Pons (tissue), 1 donor: ENCODE measurements at places on chromosomes 2 and 18.

DNA sequence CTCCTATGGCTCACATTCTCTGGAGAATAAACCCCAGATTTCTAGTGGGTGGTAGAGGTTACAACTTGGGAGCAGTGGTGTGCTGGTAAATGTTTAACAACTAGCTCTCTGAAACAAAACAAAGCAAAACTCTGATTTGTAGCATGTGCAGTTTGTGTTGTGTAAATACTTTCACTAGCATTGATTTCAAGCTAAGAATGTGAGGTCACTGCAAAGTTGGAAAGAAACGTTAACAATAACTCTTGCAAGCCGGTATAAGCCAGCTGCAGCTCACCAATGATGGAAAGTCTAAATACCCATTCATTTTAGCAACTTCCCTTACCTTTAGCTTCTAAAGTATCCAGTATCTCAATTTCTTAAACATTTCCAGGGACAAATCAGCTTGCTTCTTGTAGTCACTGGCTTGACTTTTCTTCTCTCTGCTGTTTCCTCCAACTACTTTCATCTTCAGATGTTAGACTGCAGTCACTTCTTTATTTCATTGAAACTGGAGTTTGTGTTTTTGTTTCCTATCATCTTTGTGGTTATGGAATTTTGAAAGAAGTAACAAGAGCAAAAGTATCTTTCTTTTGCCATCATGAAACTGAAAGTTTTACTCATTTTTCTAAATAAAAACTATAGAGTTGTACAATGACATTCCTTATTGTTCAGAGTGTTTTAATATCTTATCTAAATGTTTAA lies 140.2 kb downstream of the PLCL1 start:
- DNase-seq, result no peak

DNA sequence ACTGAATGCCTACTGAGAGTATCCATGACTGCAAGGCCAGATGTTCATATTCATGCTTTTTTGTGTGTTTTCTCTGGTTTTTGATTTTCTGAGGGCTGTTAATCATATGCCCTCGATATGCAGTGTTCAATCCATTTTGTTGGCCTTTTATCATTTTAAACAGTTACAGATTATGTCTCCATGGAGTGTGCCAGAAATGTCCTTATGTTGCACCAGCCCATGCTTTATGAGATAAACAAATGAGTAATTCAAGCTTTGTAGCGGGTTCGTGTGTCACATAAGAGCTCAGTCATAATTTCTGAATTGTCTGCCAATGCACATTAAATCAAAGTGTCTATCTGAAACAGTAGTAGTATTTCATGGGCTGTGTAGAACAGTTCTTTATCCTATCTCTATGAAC lies 583.0 kb downstream of the THSD7B start:
- no peak for DNase-seq

DNA sequence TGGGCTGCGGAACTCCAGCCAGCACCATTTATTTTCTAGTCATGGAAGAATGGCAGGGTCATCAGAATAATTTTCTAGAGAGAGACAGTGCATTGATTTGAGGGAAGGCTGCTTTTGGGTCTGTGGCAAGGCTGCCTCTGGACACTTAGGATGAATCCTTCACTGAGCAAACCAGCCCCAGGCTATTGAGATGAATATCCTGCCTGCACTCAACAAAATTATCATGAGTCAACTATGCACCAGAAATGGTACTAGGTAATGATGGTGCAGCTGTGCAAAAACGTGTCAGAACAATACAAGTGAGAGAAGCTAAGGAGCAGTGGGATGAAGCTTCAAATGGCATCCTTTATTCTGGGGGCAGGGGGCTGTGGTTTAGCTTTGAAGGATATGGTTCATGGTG lies 115.8 kb downstream of the SPHKAP start:
- DNase-seq, result no peak

DNA sequence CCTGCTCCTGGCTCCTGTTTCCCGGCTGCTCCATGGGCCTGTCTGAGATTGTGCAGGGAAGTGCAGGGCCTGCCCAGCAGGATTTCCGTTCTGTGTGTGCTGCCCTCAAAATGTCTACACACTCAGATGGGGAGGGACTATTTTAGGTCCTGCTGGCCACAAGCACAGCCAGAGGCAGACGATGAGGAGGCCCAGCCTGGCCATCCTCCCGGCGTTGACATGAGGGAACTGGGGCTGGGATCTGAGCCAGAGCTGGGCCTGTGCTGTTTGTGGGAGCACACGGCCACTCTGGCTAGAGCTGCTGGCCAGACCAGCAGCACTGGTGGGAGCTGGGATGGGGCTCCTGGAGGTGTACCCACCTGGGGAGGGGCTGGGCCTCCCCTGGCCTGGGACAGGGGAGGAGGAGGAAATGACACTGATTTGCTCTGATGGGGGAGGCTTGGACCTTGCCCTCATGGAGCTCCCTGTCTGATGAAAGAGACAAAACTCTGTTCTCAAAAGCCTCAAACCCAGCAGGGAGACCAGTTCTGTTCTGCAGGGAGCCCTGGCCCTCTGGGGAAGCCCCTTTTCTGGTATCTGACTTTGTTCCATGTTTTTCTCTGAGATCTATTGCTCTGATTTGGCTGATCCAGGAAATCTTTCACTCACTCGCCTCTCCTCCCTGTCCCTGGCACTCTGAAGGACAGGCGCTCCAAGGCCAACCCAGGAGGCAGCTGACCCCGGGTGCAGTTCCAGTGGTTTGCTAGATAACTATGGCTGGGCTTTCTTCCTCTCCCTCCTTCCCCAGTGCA lies 161.8 kb downstream of the DYSF start:
- peak; percentile 70 for DNase-seq

GRCh38 chr2:27762951-27763906 lies 8.3 kb upstream of the MRPL33 start:
- DNase-seq, result no peak

GRCh38 chr2:39837856-39838453 lies 58.9 kb upstream of the THUMPD2 start:
- DNase-seq, result no peak

DNA sequence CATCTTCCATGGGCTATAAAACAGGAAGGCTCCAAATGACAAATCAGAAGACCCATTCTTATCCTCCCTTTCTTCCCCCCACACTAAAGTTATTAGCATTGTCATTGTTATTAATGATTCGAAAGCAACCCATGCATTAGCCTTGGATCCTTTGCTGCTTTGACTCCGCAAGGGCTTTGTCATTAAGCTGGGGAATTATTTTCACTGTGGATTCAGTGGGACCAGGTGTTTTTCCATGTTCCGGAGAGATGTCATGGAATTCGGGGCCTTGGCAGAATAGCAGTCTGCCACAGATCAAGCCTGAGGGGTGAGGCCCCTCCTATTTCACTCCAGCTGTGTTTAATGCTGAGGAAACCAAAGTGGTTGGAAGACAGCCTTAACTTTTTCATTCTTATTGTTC lies 357.1 kb downstream of the EN1 start:
- no peak for DNase-seq

- DNase-seq, result no peak
Measured at GRCh38 chr2:235924675-235925063, 243.5 kb downstream of the GBX2 start.

DNA sequence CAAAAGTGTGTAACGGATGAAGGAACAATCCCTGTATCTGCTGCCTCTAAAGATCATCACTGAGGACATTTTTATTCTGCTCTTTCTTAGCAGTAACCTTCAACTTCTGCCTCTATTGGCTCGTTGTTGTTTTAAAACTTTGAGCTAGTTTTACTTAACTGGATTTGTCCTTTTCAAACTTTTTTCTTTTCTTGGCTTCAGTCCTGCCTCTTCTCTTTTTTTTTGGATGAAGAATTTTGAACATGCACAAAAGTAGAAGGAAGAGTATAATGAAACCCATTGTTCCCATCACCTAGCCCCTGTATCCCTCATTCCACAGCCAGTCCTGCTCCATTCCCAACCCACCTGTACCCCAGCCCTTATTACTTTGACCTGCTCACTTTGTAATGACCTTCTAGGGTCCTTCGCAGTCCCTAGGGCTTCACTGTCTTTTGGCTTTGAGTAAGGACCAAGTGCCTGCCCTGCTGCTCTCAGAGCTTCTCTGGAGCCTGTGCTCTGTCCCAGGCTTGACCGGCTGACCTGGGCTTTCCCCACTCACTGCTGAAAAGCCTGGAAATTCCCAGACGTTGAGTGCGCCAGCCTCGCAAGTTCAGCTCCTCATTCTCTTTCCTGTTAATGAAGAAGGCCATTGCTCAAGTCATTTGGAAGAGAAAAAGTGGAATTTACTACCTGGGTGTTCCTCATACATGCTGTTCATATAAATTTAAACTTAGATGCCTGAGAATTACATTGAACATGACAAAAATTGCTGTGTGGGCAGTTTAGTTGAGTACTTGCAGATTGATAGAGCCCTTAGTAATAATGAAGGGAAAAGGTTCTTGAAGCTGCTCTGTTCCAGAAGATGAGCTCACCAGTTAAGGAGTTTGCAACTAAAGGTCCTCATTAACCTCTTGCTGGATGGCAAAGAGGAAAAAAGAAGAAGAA lies 149.3 kb upstream of the ALPP start:
- DNase-seq, result no peak

GRCh38 chr18:13642440-13642827 lies 83.9 kb downstream of the FAM210A start:
- DNase-seq, result no peak

DNA sequence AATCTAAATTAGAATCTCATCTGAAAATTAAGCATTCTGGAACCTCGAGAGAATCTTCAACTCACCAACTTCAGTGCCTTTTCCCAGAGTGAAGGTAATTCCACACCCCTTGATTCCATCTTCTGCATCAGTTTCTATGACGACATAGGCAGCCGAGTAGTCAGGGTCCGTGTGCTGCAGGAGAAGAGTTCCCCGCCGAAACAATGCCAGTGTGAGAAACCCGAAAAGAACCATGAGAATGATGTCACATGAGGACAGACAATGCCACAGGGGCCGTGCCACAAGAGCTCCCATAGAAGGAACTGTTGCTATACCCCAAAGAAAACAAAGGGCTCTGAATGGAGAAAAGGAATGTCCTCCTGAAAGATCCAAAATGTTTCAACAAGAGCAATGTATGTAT lies 6.0 kb downstream of the ENOSF1 start:
- DNase-seq, result peak; percentile 38

DNA sequence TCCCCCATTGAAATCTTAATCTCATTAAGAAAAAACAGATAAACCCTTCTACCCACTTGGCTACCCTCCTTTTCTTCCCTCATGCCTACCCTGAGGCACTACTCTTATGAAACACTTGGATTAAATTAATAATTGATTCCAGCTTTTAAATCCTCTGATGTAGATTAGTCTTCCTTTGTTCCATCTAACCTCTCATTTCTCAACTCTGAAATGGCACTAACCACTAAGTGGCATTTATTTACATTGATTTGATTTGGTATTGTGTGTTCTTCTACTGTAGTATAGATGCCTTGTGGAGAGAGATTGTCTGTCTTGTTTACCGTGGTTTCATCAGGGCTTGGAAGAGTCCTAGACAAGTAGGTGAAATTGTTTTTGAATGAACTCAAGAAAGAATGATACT lies 26.7 kb downstream of the ITGA4 start:
- no peak for DNase-seq

- DNase-seq, result no peak
Measured at GRCh38 chr2:70362661-70363060, 60.8 kb upstream of the FAM136A start.

- no peak for DNase-seq
Measured at GRCh38 chr2:43518181-43518580, 77.7 kb downstream of the THADA start.

DNA sequence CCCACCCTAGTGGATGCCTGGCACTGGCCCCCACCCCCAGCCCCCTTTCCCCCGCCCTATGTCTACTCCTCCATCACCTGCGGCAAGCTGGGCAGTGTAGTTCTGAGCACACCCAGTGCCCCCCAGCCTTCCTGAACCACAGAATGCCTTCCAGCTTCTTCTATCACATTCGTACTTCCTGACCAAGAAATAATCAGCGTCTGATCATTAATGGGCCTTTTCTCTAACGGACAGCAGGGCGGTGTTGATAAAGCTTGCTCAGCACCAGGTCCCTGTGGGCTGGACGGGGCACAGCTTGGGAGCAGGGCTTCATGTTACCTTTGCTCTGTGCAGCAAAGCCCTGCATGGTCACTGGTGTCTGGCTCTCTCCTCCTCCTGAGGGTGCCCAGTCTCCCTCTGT lies 15.4 kb downstream of the UXS1 start:
- no peak for DNase-seq

DNA sequence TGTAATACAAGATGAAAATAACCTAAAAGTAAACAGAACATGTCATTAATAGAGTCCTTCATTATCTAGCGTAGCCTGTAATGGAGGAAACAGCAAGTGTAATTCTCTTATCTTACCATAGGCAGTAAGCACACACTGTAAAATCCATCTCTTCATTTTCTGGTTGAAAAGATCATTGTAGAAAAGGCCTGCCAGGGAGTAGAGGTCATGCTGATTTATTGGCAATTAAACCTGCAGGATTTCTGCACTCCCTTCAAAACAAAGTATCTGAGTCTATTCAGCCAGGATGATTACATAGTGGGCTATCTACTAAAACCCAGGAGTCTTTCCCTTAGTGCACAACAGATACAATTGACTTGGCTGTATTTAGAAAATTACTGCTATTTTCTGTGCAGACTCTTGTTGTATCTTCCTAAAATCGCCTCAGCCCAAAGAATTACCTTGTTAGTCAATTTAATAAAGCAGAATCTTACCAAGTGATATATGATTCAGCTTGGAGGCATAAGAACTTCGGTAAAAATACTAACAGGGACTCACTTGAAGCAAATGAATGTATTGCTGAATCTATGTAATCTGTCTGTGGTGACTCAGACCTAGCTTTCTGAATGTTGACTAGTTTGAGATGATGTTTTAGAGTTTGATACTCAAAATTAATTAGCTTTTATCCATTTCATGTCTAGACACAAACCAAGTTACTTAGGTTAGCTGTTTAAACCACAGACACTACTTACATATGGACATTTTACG lies 250.4 kb upstream of the STON1 start:
- DNase-seq, result no peak

DNA sequence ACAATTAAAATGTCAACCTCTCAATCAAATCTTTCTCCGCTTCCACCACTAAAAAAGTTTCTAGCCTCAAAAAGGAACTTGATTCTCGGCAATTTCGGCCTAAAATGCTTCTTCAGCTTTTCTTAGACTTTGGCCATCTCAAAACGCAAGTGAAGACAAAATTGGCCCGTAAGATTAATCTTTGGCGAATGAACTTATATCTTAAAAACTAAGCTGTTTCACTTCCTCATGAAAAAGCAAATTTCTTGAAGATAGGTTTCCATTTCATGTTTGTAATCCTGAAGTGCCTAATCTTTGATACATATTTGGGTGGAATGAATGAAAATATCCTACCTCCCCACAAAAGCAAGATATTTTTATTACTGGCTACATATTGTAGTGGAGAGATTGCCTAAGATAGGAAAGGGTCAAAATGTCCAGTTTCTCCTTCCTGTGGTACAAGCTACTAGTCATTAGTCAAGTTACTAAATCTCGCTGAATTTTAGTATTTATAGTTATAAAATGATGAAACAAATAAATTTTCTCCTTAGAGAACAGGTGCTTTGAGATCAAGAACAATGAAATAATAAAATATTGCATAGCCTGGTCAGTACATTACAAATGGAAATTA lies 85.4 kb upstream of the ZEB2 start:
- DNase-seq, result peak; percentile 35

GRCh38 chr18:32174719-32175118 lies 15.1 kb upstream of the MEP1B start:
- DNase-seq, result no peak
